ENCODE measurements at places on chromosomes 1 and 21.

DNA sequence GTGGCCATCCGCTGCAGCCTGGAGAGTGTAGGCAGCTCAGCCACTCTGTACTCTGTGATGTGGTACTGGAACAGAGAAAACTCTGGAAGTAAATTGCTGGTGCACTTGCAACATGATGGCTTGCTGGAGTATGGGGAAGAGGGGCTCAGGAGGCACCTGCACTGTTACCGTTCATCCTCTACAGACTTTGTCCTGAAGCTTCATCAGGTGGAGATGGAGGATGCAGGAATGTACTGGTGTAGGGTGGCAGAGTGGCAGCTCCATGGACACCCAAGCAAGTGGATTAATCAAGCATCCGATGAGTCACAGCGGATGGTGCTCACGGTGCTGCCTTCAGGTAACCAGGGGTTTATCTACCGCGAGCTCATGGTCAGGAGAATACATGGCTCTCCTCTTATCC lies 24.0 kb downstream of the CD101 start:
- DNase-seq: no peak

DNA sequence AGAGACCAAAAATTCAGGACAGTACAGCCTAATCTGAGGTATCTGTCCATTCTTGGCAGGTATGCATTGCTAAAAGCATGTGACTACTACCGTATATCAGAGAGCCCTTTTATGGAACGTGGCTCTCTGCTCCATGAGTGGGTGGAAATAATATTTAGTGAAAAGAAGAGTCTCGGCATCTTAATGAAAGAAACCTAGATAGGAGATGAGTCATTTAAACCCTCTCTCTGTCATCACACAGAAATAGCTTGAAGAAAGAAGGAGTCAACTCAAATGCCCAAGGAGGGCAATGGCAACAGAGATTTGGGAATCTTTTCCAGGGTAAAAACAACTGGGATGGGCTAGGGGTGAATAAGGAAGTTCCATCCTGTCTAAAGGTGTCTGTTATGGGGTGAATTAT lies 528.2 kb downstream of the SMYD3 start:
- DNase-seq: no peak

DNA sequence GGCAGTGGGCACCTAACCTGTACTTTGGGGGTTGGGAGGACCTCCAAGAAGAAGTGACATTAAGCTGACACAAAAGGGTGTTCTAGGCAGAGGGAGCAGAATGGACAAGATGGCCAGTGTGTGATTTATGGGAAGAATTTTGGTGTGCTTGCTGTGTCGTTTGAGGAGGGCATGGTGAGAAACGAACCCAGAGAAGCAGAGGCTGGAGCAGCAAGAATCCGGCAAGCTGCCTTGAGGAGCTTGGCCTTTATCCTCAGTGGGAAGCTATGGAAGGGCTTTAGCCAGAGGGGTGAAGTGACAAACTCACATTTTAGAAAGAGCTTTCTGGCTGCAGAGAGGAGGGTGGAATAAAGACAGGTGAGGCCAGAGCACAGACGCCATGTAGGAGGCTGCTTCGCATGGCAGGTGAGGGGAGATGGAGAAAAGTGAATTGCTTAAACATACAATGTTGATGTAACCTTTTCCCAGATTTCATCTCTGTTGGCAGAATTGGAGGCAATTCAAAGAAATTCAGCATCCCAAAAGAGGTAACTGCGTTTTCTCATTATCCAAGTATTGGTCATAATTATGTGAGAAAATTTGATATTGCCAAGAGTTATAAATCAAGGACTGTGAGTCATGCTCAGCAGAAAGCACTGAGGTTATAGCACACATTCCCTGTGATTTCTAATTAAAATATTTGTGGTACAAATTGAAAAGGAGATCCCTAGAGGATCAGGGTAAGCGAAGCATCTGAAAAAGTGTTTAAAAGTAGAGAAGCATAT lies 26.5 kb downstream of the TRIM45 start:
- no peak for DNase-seq

- no peak for DNase-seq
Observed at GRCh38 chr1:192907545-192908243, 98.9 kb downstream of the RGS2 start.

DNA sequence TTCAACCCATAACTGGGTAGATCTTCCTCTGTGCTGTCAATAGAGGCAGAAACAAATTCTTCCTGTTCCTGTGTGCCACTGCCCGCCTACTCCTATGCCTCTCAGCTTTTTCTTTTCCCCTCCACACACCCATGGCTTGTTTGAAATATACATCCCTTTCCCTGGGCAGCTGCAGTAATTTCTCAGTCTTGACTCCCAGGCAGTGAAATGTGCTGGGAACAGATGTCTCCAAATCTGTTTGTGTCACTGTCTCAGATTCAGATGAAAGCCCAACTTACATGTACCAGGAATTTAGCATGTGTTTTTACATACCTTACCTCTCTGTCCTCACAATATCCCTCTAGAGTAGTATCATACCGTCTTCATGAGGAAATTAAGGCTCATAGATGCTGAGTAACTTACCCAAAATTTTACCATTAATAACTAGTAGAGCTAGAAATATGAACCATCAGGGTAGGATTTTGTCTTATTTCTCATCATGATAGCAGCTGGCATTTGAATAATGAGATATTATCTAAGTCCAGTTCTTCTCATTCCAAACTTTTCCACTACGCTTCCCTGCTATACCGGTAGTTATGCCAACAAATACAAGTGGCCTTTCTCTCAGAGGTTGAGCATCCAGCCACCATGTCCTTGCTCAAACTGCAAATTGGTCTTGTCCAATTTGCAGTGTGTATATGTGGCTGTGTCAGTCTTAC lies 4.7 kb upstream of the VASH2 start:
- DNase-seq: no peak

DNA sequence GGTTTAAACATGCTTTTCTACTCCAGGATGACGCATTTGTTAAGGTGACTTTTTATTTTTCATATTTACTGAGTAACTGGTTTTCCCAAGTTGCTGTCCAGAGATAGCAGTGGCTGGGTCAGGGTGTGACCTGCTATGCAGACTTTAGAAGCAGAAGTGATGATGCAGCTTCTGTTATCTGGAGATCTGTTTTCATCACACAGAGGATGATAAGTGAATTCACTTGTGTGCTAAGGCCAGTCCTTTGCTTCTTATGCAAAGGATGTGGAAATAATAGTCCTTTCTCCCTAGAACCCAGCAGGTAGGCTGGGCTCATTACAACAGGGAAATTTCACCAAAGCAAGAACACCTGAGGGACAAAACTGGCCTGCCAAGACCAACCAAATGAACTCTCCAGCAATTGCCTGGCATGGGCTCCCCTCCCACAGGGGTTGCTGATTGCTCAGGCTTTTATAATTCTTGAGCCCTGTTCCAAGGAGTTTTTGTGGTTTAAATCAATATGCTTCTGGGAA lies 97.8 kb upstream of the LPGAT1 start:
- no peak for DNase-seq

GRCh38 chr1:238648751-238649150 lies 737.6 kb upstream of the CHRM3 start:
- no peak for DNase-seq

DNA sequence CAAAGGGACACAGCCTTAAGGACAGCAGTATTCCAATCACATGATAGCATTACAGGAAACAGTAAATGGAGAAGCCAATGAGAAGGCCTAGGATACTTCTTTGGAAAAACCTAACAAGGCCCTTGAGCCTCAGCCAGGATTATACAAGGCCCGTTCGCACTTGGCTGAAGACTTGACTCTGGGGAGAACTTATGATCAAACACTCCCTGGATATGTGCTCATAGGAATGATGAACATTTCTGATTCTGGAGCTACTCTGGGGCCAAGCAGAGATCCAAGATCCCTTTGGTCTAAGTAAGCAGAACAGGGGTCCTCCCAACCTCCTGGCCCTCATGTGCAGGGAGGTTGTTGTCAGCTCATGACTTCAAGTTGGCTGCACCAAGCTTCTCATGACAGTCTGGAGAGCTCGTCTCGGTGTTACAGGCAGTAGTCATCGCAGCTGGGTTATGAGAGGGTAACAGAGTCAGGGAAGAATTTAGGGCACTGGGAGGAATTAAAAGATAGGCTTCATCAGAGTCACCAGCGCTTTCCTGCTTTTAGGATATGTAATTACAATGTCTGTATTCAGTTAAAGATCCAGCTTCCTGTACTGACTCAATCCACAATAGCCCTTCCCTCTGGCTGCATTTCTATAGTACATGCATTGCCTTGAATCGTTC lies 92.5 kb upstream of the IRF2BP2 start:
- DNase-seq: no peak

DNA sequence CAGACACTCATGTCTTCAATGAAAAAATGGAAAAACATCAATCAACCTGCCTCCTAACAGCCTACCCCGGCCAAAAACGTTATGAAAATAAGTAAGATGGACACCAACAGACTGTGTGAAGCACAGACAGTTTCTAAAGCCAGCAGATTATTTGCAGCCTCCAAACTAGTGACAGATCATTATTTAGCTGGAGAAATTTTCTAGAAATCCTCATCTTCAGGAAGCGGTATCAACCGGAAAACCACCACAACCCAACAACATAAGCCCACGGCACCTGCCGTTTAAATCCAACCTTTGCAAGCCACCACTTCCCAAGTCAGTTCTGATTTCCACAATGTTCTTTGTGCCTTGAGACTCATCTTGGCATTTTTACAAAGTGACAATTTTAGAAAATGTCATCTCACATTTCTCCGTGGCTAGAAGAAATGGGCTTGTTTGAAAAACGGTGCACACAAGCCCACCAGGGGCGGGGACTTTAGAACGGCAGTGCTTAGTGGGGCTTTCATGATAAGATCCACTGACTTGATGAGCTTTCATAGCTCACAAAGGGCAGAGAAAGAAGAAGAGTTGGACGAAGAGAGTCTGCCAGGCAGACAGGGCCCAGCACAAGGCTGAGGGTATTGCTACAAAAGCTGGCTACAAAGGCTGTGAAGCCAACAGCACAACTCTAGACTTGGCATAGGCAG lies 34.5 kb downstream of the LRRC38 start:
- DNase-seq: no peak

DNA sequence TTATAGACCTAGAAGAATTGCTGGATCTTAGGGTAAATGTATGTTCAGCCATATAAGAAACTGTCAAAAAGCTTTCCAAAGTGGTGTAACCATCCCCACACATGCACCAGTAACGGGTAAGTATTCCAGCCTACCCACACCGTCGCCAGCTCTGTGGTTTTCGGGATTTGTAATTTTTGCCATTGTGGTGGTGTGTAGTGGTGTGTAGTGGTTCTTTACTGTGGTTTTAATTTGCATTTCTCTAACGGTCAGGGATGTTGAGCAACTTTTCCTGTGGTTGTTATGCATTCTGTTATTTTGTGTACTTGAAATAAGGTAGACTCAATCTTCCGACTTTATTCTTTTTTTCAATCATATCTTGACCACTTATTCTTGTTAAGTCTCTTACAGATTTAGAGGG lies 342.4 kb upstream of the AJAP1 start:
- DNase-seq: no peak

DNA sequence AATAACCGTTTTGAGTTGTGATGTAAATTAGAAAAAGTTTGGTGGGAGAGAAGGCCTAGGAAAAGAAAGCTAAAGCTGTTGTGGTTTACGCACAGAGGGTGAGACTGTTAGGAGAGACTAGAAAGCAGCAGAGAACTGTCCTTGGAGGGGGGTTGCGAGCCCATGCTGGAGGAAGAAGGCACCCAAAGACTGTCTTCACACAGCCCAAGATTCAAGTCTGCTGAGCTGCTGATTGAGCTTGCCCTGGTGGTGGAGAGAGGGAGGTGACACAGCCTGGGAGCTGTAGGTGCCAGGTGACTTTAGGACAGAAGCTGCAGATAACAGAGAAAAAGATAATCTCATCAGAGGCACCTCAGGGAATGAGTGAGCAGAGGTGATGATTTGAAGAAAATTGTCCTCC lies 18.3 kb upstream of the TLR5 start:
- no peak for DNase-seq

- no peak for DNase-seq
Observed at GRCh38 chr1:192547501-192547900, 28.1 kb upstream of the RGS1 start.

DNA sequence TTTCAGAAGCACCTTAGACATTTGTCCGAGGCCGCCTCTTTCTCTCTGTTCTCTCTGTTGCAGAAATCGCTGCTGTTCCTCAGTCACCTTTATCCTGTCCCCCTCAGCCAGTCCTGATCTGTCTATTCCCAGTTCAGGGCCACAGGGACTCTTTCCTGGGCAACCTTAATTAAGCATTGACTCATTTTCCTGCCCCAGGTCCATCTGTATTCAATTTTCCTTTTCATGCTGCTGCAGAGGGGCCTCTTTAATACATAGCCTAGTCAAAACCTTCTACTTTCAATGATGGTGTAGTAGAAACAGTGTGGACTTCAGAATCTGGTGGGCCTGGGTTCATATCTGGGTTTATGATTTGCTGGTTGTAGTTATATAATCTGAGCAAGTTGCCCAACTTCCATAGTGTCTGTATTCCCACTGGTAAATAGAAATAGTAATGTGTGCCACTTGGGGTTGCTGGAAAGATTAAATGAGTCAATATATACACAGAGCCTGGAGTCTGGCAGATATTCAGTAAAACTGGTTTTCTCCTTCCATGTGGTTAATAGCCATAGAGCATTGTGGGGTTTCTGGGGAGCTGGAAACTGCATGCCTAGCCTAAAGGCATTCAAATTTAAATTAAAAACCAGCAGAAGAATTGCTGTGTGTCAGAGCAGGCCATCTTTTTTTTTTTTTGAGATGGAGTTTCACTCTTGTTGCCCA lies 4.5 kb downstream of the TRAF5 start:
- DNase-seq: no peak

- no peak for DNase-seq
Observed at GRCh38 chr1:31688233-31688918, 15.4 kb downstream of the COL16A1 start.

- no peak for DNase-seq
Observed at GRCh38 chr21:15354516-15354915, 289.7 kb upstream of the NRIP1 start.

- no peak for DNase-seq
Observed at GRCh38 chr1:3350506-3351261, 103.8 kb upstream of the ARHGEF16 start.

- no peak for DNase-seq
Observed at GRCh38 chr21:34345091-34345871, 18.5 kb upstream of the KCNE2 start.

DNA sequence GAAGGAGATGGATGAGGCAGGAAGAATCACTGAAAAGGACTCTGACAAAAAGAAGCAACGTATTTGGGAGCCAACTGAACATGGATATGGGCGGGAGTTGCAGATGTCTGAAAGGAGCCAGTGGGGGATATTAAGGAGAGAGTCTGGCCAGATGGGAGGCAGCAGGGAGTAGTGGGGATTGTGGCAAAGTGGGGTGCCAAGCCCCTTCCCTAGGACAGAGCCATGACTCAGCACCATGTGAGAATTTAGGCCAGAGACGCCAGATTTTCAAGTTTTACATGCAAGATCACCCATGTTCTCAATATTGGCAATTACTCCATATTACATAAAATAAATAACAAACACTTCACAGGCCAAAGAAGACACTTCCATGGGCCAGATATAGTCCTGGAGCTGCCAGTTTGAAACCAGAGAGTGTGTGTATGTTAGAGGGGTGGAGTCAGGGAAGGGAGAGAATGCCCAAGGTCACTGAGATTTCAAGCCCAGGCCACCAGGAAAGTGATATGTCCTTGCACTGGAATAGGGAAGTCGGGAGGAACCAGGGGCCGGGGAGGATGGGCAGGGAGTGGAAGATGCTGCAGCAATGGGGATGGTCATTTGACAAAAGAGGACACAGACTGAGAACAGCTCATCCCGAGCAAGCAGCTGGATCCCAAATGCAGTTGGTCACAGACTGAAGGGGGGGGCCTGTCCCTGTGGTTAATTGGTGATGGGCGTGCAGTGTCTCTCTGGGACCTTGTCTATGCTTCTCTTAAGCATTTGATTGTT lies 23.5 kb downstream of the TMEM51 start:
- no peak for DNase-seq

- DNase-seq: no peak
Observed at GRCh38 chr1:31912839-31913239, 25.3 kb downstream of the PTP4A2 start.
